NCI-H1105 (cell line): ENCODE measurements at places on chromosomes 2 and 18.

DNA sequence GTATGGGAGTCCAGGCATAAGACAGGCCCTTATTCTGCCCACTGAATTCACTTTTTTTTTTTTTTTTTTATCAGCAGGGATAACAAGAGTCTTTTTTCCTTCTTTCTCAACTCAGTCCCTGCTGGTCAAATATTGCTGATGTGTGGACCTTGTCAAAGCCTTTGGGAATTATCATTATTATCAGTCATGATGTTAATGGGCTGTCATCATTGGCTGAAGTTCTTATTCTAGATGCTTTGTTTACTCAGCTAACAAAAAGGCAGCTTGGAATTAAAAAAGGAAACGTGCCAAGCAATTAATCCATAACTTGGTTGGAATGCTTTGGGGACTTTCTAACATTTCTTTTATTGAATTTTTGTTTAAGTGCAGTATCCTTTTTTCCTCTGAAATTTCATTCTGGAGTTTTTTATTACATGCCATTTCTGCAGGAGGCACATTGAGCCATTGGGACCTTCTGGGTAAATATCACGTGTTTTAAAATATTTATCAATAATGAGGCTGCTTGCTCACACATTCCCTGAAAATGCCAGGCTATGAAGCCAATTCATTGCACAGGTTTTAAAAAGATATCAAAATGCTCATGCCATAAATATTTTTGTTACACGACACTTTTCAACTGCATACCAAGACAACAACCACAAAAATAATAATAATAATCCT, 246.3 kb downstream of the TXNL1 start:
- DNase-seq: no peak

GRCh38 chr18:47120428-47120827, 29.9 kb downstream of the HDHD2 start:
- no peak for DNase-seq

GRCh38 chr2:234655706-234656105, 158.8 kb upstream of the ARL4C start:
- DNase-seq: no peak

DNA sequence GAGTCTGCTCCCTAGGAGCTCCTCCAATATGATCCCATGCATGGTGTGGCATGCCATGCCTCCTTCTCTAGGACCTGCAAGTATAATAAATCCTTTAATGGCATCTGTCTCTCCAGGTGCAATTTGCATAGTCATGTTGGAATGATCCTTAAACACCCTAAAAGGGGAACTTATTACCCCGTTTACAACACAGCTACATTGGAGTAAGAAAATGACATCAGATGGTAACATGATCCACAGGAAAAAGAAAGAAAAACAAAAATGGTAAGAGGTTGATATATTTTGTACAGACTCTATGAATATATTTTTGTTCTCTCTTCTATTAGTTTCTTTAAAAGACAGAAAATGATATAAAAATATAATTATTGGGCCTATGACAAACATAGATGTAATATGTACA, 79.0 kb downstream of the CRACDL start:
- no peak for DNase-seq

DNA sequence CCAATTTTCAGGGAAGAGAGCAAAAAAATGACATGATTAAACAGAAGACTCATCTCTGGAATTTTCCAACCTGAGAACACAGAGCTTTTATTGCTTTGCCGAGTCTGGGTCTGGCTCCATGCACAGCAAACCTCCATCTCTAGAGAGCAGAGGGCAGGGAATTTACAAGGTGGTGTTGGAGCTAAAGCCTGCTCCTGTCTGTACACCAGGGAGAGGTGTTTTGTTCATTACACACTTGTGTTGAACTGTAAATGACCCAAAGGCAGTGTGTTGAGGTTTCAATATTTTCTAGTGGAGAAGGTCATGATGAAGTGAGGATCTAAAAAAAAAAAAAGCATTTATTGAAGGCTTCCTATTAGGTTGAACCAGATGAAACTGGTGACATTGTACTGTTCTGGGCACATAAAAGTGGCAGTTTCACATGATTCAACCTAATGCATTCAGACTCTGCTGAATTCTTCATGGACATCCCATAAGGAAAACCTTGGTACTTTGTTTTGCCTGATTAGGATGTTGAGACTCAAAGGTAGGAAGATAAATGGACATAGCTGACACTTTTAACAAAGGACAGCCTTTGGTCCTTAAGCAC, 238.3 kb downstream of the CLIP4 start:
- no peak for DNase-seq

- no peak for DNase-seq
Observed at GRCh38 chr18:50053111-50053510, 141.8 kb downstream of the MYO5B start.

DNA sequence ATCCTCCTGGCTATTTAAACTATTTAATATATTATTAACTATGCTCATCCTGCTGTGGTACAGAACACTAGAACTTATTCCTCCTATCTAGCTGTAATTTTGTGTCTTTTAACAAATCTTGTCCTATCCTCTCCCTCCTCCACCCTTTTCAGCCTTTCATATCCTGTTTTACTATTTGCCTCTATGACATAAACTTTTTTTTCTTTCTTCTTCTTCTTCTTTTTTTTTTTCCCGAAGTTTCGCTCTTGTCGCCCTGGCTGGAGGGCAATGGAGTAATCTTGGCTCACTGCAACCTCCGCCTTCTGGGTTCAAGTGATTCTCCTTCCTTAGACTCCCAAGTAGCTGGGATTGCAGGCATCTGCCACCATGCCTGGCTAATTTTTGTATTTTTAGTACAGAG, 201.5 kb downstream of the LPIN1 start:
- DNase-seq: no peak

DNA sequence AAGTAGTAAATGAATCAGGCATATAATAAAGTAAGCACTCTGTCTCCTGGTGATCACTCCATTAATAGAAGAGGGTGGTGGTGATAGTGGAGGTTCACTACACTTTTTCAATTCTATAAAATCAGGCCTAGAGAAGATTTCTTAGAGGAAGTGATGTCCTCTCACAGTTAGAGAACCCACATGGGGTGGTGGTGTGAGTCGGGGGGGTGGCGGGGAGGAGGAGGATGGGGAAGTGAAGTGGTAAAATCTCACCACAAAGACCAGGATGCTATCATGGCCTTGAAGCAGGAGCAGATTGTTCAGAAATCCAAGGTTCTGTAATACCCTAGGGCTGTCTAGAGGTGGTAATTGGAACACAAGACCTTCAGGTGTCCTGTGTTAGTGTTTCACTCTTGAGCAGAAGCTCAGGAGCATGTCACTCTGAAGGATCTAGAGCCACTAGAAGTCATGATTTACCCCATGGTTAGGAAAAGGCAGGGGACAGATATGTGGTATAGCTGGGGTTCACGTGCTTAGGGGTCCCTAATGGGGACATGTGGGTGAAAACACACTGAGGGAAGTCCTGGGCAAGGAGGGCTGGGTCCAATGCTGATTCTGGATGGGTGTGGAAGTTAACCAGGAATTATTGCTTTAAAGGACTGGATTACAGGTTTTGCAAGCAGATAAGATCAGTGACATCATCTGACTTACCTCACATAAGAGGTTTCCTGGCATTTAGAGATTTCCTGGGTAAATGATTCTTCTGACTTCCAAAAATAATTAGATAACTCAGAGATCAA, 31.0 kb downstream of the RNF125 start:
- DNase-seq: no peak

DNA sequence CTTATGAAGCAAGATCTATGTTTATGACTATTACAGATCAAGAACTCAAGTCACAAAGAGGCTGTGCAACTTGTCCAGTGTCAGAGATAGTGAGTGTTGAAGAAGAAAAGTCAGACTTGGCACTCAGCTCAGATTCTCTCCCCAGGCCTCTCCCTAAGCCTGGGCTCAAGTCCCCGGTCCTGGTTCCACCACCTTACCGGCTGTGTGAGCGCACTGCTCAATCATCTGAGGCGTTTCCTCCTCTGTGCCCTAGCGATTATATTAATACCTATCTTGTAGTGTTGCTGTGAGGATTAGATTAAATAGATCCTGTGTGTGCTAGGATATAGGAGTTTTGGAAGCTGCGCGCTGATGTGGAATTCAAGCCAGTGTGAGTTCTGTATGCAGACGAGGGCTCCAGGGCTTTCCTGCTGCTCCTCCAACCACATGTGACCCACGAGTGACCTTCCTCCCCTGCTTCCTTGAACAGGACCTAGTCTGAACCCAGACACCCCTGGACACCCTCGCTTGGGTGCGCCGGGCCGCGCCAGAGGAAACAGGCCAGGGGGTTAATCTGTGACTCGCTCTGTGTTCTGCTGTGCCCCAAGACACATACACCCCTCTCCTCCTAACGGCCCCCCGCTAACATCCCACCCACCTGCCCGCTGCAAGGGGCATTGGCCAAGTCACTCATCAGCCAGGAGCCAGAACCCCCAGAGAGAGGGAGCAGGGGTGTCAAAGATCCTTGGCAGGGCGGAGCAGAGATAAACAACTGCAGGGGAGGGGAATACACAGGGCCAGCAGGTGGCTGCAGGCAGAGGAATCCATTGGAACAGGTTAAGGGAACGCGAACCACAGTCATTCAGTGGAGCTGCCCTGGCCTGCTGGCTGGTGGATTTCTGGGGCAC, 38.3 kb downstream of the TNS1 start:
- DNase-seq: no peak

DNA sequence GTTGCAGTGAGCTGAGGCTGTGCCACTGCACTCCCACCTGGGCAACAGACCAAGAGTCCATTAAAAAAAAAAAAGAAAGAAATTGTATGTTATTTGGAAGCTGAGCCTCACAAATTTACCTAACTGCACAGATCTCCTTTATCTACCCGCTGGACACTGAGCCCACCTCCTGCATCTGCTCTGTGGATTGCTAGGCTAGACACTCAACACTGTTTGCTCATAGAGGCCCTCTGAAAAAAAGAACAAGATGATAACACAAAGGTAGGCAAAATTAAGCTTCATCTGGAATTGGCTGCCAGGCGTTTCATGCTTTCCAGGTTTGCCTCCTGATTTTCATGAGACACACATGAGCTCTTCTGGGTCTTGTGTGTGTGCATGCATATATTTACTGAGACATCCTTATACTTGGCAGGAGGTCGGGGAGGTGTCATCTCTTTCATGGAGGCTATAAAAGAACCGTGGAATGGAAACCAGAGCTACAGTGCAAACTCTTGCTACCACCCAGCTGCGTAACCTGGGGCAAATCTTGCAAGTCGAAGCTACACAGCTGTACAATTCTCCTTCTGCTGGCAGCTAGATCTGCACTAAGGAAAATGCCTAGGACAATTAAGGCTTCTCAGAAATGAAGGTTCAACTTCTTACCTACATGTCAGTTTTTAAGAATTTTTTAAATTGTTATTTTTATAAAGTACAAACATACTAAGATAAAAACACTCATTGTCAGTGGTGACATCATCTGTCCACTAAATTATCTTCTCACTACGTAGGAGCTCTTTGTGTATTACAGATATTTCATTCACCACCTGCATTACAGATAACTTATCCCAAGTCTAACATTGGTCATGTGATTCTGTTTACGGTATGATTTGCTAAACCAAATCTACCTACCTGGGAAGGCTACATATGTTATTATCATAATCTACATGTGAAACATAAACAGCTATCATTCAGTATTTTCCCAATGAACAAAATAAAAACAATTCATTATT, 63.1 kb downstream of the CABYR start:
- DNase-seq: no peak

DNA sequence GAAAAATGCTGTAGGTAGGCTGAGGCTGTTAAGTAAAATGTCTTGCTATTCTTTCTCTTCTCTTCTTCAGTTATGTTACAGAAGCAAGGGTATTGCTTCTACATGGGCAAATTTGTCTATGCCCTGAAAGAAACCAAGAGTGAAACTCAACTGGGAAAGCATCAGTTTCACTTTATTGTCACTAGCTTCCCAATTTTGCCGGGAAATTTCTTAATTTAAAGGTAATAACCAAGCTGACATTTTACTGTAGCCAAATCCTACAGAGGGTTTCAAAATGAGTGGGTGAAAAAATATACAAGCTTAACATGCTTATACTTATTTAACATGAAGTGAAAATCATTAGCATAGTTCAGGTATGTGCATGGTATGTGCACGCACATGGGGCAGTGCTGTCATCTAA, 3.2 kb downstream of the TANK start:
- DNase-seq: no peak

DNA sequence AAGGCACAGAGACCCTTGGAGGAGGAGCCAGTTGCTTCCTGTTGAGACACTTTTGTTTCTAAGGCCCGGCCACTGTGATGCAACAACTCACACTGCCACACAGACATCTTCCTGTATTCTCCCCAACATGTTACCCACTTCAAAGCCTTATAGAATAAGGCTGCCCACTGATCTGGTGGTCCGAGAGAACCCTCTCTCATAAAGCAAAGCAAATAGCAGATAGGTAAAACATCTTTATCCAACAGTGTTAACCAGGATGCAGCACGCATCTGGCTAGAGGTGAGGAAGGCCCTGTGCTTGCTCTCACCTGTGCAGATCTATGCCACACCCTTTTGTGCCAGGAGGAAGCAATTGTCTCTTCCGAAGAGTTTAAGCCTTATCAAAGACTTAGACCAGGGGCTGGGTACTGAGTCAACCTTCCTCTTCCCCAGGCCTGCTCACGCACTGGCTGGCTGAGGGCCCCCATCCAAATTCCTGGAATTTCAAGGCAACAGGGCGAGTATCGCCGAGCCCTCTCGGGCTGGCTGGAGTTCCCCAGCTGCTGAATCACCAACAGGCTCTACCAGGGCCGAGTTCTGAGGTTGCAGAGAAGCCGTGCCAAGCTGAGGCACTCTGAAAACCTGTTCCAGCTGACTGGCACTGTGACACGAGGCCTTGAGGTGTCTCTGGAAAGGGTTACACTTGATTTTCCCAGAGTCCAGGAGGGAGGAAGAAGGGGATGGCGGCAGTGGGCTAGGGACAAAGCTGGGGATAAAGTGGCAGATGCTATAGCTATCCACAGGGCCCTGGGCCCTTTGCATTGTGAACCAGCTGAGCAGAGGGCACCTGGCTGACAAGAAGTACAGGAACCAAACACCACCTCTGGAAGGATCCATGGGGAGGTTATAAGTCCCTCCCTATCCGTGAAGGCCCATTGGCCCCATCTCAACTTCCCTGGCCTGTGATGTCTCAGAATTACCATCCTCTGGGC, 29.3 kb downstream of the TGFA start:
- no peak for DNase-seq

DNA sequence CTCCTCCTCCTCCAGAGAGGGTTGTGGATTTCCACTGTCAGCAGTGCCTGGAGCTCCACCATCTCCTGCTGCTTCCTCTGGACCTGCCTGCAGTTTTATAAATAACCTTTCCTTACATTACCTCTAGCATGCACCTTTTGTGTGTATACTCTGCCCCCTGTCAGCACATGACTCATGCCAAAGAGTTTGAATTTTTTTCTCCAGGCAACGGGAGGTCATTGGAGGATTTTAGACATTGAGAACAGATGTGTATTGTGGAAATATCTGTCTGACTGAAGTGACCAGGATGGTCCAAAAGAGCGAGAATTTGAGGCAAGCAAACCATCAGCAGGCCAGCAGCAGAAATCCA, 31.7 kb downstream of the IL37 start:
- DNase-seq: no peak

DNA sequence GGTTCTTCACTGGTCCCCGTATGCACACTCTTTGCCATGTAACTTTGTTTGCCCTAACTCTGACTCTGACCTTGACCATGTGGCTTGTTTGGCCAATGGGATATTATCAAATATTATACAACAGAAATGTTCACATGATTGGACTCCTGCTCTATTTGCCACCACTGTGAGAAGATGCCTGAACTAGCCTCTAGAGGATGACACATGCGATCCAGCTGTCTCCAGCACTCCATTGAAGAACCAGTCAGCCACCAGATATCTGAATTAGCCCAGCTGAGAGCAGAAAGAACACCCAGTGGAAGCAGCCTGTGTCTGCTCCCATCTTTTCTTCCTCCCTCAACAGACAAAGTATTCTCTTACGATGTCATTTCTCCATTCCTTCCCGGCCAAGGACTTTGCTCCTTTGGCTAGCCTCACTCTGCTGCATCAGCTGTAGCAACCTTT, 412.1 kb downstream of the IRS1 start:
- DNase-seq: no peak
